ENCODE measurements at places on chromosomes 11 and 22.
A peak's percentile ranks its signal among the peaks of the same experiment; 100 is the strongest.

- DNase-seq: no peak
Measured at GRCh38 chr11:34910817-34911216, 5.4 kb downstream of the APIP start.

DNA sequence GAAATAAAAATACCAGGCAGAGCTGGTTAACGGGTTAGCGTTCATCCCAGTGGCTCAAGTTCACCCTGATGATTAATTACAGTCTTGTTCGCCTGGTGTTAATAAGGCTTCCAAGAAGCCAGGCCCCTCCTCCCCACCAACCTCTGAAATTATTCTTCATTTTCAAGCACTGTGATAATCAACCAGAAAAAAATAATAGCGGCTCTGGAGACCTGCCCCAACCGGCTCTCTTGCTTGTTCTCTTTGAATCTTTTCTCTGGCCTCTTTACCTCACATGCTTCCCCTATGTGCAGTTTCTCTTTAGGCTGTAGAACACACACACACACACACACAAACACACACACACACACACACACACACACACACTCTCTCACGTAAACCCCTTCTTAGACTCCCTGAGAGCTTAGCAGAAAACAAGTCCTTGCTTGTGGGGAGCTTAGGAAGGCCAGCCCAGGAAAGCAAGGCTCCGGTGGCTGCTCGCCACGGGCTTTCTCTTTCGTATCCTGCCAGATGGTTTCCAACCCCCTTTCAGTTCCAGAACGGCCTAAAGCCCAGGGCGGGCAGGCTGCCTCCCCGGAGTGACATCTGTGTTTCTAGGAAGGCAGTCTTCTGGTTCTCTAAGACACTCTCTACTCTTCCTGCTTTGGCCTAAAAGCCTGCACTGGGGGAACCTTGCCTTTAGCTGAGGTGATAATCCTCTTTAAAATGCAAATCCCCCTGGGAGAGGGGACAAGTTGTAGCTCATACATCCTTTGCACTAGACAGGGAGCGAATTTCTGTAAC is 106.4 kb upstream of the SESN3 start:
- DNase-seq: peak; percentile 25

DNA sequence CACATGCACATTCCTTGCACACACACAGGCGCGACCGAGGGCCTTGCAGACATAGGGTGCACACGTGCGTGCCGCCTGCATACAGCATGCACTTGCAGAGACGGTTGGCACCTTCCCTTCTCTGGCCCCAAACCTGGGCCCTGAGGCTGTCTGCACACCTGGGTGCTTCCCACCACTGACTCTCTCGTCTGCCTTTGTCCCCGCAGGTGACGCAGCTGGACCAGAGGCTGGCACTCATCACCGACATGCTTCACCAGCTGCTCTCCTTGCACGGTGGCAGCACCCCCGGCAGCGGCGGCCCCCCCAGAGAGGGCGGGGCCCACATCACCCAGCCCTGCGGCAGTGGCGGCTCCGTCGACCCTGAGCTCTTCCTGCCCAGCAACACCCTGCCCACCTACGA is 38.0 kb downstream of the CDKN1C start:
- DNase-seq: no peak

- no peak for DNase-seq
Measured at GRCh38 chr11:69352715-69353319, 58.9 kb downstream of the MYEOV start.

- no peak for DNase-seq
Measured at GRCh38 chr11:61775106-61775505, 17.3 kb downstream of the TMEM258 start.

GRCh38 chr11:26753723-26754504 is 32.1 kb upstream of the SLC5A12 start:
- DNase-seq: no peak

GRCh38 chr11:108887436-108888238 is 222.8 kb downstream of the DDX10 start:
- DNase-seq: no peak

DNA sequence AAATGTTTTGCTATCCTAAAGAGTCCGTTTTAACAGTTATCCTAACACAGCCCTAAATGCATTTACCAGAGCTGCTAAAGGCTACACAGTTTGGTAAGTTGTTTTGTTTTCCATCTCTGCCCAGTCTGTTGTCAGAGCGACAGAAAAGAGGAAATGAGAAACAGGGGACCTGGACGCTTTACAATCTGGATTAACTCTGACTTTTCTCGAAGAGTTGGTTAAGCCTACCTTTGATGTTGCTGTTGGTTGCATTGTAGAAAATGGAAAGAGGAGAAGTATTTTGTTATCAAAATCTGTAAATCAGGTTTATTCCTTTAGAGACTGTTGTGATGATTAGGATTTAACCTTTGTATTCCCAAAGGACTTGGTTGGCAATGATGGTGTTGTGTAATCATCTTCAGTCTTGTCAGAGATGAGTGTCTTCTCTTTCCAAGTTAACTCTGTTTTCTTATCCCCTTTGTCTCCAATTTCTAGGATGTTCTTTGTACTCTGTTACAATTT is 481 bp downstream of the ANGPTL5 start:
- DNase-seq: no peak

GRCh38 chr11:117597071-117597470 is 199.9 kb downstream of the DSCAML1 start:
- no peak for DNase-seq

- no peak for DNase-seq
Measured at GRCh38 chr11:69666261-69666660, 8.9 kb downstream of the LTO1 start.

GRCh38 chr11:60844045-60844869 is 2.3 kb downstream of the CCDC86 start:
- no peak for DNase-seq

DNA sequence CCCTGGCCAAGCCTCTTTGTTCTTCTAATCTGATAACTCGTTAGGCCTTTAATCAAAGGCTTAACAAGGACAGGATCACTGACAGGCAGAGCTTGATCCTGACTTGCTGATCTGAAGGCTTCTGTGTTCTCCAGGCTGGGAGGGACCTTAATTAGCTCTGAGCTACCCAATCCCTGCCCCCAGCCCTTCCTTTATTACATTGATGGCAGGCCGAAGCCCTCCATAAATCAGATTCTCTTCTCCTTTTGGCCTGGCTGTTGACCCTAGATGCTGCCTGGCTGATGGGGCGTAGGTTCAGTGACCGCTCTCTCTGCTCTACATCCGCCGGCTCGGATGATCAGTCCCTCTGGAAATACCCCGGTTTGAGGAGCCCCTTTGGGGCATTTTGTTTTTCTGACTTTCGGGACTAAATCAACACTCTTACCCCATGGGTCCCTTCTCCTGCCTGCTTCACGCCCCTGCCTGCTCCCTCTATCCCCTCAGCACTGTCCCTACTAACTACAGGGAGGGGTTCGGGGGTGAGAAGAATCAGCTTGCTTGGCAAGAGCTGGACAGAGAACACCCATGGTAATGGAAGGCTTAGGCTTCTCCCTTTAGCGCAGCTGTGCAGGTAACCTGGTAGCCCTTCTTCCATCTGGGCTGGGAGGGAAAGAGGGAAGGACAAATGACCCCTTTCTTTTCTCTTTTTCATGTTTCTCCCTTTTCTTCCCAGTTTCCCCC is 10.0 kb upstream of the RRM1 start:
- no peak for DNase-seq

DNA sequence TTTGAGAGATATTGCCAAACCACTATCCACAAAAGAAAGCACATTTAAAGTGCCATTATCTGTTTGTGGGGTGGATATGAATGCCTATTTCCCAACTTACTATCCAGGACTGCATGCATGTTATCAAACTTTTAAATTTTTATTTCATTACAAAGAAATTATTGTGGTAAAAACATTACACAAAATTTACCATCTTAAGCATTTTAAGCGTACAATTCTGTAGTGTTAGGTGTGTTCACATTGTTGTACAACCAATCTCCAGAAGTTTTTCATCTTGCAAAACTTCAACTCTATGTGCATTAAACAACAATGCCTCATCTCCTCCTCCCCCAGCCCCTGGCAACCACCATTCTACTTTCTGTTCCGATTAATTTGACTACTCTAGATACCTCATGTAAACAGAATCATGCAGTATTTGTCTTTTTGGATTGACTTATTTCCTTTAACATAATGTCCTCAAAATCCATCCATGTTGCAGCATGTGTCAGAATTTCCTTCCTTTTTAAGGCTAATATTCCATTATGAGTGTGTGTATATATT is 17.6 kb upstream of the CD44 start:
- no peak for DNase-seq

GRCh38 chr11:3939651-3940190 is 84.3 kb downstream of the STIM1 start:
- no peak for DNase-seq

Data from activated CD4-positive, alpha-beta T cell treated with anti-CD3 and anti-CD28 coated beads for 4 hours (primary cell).